ENCODE measurements at places on chromosomes 1 and 21.

- DNase-seq: no peak
Measured at GRCh38 chr1:14706631-14707030, 108.1 kb downstream of the KAZN start.

- DNase-seq: no peak
Measured at GRCh38 chr1:52825868-52826267, 16.7 kb upstream of the ZYG11A start.

- DNase-seq: no peak
Measured at GRCh38 chr1:229973297-229973612, 93.8 kb upstream of the GALNT2 start.

DNA sequence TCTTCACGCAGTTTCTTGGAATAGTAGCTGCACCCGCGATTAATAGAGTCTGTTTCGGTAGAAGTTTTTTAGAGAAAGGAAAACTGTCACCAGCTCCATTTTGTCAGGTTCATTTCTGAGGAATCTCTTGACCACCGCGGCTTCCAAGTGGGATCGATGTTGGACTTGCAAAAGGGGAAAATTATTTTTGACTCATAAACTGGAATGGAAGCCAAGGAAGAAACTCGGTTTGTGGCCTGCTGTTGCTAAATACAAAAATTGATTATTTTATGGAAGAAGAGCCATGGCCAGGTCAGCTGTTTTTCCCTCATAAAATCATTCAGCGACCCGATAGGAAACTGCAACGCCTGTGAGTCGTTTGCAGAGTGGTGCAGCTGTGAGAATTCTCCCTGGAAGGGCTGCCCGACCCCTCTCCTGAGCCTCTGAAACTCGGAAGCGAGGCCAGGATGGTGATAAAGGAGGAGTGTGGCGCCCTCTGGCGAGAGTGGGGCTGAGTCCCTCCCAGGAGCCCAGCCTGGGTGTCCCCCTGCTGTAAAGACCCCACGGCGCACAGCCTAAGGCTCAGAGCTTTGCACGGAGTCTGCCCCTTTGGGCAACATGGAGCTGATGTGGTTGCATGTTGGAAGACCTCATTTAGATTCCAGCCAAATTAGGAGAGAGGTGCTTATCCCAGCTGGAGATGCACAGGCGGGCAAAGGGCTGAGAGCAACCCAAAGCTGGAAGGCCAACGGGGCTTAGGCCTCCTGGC is 83.6 kb upstream of the SLC25A33 start:
- DNase-seq: peak; percentile 24

- no peak for DNase-seq
Measured at GRCh38 chr1:108732398-108732797, 14.1 kb upstream of the STXBP3 start.

GRCh38 chr1:59494145-59494833 is 197.4 kb downstream of the FGGY start:
- no peak for DNase-seq

DNA sequence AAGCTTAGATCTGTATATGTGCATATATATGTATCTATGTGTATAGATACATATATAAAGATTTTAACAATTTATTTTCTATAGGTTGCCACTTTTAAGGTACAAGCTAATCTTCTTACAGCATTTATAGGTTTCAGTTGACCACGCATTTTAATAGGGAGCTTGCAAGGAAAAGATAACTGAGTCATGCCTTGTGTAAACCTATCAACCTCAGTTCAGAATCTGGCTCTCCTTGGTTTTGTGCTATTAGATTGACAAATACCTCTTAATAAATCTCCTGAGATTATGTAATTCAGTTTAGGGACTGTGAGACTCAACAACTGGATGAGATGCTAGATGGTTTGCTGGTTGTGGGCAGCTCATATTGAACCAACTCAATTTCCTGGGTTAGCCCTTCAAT is 114.7 kb upstream of the SERBP1 start:
- DNase-seq: no peak

- DNase-seq: no peak
Measured at GRCh38 chr1:207172885-207173284, 68.9 kb downstream of the C4BPA start.

- DNase-seq: no peak
Measured at GRCh38 chr1:151369621-151370048, 2.9 kb downstream of the SELENBP1 start.

- DNase-seq: no peak
Measured at GRCh38 chr1:202809597-202810159, 1.1 kb upstream of the PCAT6 start.

DNA sequence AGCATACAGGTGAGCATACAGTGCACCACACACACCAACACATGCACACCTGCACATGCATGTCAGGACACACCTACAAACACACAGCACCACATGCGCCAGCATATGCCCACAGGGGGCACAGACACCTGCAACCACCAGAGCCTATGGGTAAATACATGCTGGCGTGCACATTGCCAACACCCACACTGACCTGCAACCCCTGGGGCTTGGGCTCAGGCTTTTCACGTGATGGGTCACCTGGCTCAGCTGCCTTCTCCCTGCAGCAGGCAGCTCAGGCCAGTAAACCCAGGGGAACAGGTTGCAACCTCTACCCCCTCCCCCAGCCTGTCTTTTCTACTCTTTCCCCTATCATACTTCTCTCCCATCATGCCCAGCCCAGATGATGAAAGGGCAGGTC is 8.1 kb downstream of the CD247 start:
- DNase-seq: no peak

- no peak for DNase-seq
Measured at GRCh38 chr21:26962621-26963181, 4.2 kb downstream of the ADAMTS5 start.

GRCh38 chr1:227828786-227829185 is 13.3 kb downstream of the PRSS38 start:
- DNase-seq: no peak

GRCh38 chr1:99004861-99005442 is at the start of gene PLPPR5:
PLPPR5 (minus strand) TSS chr1:99004861; CDS start chr1:99004671, 190 bp downstream.
- no peak for DNase-seq

DNA sequence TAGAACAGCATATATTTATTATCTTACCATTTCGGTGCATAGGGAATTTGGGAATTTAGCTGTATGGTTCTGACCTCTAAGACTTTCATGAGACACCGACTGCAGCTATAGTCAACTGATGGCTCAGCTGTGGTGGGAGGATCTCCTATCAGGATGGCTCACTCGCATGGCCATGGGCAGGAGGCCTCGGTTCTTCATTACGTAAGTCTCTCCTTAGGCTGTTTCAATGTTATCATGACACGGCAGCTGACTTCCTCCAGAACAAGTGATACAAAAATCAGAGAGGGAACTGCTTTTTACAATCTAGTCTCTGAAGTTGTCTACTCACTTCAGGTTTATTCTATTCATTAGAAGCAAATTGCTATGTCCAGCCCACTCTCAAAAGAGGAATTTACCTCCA is 13.3 kb upstream of the CAPN8 start:
- no peak for DNase-seq

GRCh38 chr21:35332841-35333426 is 283.8 kb upstream of the RUNX1 start:
- no peak for DNase-seq

- DNase-seq: no peak
Measured at GRCh38 chr21:26199456-26199855, 28.9 kb upstream of the APP start.

- no peak for DNase-seq
Measured at GRCh38 chr1:35585281-35585680, 12.2 kb downstream of the TFAP2E start.

GRCh38 chr1:209080170-209080781 is 503.2 kb upstream of the CAMK1G start:
- no peak for DNase-seq

DNA sequence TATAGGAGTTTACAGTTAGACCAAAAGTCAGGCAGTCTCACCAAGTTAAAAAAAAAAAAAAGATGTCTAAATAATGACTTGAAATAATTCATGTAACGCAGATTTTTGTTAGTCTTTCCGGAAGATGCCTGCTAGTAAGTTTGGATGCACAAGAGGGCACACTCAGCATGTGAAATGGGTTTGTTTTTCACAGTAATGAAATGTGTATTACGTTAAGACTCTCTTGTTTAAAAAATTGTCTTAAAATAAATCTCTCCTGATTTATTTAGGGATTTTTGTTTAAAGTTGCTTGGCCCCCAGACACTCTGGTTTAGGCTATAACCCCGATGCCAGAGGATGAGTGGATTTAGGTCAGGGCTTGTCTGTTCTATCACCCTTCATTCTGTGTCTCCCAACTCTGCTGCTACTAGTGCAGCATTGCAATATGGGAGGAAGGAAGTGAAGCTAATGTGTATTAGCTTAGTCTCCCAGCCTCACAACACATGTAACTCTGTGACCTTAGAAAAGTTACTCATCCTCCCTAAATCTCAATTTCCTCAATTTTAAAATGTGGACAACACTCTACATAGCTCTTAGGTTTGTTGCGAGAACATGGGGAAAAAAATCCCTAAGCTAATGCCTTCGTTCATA is 25.7 kb downstream of the CTH start:
- no peak for DNase-seq

- no peak for DNase-seq
Measured at GRCh38 chr1:22750685-22751051, 40.0 kb downstream of the EPHB2 start.

DNA sequence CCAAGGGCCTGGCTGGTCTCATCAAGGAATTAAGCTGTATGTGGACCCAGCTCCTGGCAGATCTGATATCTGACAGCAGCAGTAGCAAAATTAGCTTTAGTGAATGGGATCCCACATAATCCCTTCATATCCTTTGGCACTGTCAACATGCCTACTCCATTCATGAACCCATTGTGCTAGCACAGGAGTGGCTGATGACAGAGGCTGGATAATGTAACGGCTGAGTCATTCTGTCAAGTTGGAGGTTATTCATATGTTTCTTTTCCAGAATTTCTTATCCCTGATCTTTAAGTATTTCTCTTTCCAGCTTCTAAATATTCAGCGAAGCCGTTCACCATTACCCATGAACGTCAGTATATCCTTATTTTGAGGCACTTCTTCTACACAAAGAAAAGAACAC is 84.3 kb downstream of the EXTL2 start:
- no peak for DNase-seq

DNA sequence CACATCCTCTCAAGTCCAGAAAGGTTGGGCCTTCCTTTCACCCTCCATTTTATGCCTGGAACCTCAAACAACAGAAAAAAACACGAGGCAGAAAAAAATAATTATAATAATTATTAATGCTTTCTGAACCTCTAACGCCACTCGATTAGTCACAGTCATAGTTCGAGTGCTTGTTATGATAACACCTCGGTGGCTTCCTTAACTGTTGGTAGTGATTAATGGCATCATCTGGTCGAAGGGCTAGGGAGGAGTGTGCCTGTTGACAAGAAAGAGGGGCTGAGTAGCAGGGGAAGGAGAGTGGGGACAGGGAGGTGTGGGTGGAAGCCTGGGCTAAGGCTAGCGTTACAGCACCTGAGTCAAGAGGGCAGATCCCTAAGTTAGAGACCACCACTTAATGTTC is 21.3 kb upstream of the IL10 start:
- DNase-seq: no peak

GRCh38 chr1:190003376-190003775 is 474.3 kb downstream of the BRINP3 start:
- DNase-seq: no peak

- no peak for DNase-seq
Measured at GRCh38 chr21:44820851-44821250, 3.0 kb upstream of the SUMO3 start.

DNA sequence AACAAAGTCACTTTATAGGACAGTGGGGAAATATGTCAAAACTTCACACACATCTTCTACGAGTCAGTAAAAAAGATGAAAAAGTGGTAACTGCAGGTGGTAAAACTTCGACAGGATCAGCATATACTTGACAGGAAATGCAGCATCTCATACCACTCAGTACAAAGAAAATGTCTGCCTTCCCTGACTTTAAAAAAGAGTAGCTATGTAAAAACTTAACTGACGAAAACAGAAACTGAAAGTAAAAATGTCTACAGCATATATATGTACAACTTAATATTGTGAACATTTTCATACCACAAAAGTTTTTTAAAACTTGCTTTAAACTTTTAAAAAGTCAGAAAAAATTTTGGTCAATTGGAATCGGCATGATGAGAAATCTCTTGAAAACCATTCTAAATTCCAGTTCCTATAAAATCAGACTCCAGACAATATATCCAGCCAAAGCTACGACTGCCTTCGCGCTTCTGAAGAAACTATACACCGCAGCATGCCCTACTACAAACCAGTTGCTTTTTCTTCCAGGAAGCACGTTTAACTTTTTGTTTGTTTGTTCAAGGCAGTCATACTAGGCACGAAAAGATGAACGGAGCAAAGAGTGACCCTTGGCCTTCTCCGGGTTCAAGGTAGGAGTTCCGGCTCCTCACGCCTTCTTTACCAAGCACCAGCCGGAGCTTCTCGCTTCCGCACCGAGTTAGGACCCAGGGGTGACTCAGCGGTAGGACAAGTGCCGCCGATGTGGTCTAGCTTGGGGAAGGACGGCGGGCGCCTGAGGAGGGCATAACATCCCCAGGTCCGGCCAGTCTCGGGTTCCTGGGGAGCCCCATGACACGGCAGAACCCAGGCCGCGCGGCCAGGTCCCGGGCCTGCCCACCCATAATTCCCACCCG is 612 bp downstream of the PSMA5 start:
- DNase-seq: no peak

- no peak for DNase-seq
Measured at GRCh38 chr1:228870041-228870713, 134.9 kb downstream of the RHOU start.

GRCh38 chr1:109929170-109929569 is 18.5 kb downstream of the CSF1 start:
- no peak for DNase-seq

DNA sequence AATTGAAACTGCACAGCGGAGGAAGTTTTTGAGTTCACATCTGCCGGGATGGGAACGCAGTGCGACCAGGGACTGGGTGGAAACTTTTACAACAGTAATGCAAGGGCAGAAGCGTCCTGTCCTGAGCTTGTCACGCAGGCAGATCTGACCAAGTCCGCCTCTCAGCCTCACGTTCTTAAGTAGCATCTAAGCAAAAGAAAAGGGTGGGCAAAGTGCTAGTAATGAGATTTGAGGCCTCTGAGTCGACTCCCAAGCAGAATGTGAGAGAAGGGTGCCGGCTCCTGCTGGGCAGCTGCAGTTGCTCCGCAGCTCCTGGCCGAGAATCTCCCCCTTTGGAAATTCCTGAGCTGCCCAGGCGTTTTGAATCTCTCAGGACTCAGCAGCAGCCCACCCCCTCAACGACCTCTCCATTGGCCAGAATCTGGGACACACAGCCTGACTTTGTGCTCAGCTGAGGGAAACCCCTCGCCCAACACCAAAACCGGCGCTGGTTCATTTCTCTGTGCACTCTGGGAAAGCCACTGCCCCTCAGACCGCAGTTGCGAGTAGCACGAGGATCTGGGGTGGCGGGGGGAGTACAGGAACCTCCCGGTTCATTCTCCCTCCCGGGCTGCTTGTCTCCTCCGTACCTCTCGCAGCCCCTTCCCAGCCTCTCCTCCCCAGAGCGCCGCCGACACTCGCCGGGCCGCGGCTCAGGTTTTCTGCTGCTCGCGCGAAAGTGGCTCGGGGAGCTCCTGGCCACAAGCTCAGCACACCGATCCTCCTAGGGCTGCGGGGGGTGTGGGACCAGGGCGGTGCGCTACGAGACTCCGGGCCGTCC is 913 bp upstream of the S1PR1 start:
- no peak for DNase-seq
